ENCODE measurements at places on chromosomes 12 and 14.
A peak's percentile ranks its signal among the peaks of the same experiment; 100 is the strongest.

- peak; percentile 12 for DNase-seq
Observed at GRCh38 chr14:26596543-26597061, 1.2 kb downstream of the NOVA1 start.

GRCh38 chr12:121505513-121505912 is 75.3 kb downstream of the KDM2B start:
- DNase-seq, result no peak

- DNase-seq, result no peak
Observed at GRCh38 chr14:29092121-29092520, 325.5 kb downstream of the FOXG1 start.

DNA sequence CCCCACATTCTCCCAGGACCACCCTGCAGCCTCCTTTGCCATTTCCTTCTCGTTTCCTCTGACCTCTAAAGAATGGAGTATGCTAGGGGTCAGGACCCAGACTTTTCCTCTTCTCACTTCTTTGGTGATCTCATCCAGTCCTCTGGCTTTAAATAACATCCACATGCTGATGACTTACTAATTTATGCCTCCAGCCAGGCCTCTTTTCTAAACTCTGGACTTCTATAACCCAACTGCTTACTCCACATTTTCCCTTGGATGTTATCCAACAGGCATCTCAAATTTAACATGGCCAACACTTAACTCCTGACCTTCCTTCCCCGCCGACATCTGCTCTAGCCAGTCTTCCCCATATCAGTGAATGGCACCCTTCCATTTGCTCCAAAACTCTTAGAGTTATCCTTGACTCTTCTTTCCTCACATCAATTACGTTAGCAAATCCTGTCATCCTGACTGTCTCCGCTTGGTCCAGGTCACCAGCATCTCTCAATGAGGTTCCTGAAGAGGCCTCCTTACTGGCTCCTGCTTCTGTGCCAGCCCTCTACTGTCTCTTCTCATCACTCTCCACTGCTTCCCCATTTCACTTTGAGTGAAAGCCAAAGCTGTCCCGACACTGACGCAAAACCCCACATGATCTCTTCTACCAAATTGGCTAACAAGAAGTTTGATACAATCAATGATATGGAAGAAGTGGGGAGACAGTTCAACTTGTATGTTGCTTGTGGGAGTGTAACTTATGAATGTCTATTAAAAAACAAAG is 42.7 kb downstream of the TMBIM6 start:
- DNase-seq, result no peak

DNA sequence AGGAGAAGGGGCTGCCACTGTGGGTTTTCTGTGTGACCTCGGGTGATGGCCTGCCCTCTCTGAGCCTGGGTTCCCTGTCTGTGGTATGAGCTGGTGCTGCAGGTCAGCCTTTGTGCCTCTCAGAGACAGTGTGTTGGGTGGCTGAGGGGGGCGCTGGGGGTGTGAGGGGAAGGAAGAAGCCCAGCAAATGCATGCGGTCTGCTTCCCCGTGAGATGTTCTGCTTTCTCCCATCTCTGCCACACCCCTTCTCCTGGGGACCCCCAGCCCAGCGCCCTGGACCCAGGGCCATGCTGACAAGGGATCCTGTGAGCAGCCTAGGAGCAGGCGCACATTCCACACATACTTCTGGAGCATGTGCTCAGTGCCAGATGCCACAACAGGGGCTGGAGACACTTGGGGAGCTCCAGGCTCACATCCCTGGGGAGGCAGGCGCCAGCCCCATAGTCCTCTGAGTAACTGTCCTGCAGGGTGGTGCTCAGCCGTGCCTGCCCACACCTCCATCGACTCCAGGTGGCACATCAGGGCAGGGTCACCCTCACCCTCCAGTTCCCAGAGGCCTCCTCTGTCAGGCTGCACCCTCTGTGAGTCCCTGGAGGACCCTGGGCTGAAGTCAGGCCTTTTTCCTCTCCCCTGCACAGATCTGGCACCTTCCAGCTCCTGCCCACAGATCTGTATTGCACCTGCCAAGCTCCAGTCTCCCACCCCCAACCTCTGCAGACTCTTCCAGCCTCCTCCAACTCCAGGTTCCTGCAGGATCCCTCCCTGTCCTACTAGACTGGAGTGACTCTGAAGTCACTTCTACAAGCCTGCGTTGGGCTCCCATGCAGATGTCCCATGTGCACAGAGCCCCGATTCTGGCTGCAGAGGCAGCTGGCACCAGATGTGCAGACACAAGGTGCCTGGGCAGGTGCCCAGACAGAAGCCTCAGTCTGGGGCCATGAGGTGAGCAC is 205.6 kb downstream of the KIF26A start:
- no peak for DNase-seq

DNA sequence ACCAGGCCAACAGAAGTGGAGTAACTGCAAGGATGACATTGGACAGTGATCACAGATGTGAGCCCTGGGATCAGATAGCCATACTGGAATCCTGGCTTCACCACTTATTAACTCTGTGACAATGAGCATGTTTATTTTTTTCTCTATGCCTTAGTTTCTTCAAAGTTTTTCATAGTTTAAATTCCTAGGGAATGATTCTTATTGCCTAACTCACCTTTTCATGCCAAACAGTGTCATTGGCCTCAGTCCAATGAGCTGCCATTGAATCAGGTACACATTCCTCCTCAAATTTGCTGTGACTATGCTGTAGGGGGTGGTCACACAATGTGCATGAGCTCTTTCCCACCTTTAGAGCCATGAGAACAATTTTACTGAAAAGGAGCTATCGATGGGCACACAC is 342.3 kb downstream of the SYT1 start:
- DNase-seq, result no peak
